ENCODE measurements at places on chromosomes 6 and 20.

GRCh38 chr6:11925805-11926204, 86.3 kb upstream of the HIVEP1 start:
- no peak for DNase-seq

- DNase-seq, result no peak
These were observed 65.9 kb downstream of the GFOD1 start for GRCh38 chr6:13421425-13422059.

DNA sequence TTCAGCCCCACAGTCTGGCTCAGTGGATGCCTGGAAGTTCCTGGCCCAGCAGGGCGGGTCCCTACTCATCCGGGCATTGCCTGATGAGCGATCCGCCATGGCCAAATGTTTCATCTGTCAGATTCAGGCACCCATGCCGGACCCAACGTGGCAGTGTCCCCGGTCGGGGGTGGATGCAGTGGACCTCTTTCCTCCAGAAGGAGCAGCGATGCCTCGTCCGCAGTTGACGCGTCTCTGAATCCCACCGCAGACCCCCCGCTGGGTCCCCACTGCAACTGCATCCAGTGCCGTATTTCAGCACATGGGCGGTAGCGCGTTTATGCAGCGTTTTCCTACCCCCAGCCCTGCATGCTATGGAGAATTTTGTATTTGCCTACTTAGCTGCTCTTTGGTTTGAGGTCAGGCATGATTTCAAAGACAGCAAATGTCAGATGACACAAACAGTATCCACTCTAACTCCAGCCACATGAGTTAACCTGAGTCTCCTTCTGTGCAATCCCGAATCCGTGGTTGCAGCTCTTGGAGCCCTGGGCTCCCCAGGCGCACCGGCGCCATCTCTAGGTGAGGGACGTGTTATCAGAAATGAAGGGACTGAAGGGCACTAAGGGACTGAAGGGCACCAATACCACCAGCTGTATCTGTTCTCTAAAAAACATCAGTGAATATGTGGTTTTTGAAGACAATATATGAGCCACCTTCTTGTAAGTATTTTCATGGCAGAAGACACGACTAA, 72.6 kb upstream of the THBS2 start:
- no peak for DNase-seq

GRCh38 chr6:149320796-149321195, 3.3 kb downstream of the TAB2 start:
- DNase-seq, result no peak

DNA sequence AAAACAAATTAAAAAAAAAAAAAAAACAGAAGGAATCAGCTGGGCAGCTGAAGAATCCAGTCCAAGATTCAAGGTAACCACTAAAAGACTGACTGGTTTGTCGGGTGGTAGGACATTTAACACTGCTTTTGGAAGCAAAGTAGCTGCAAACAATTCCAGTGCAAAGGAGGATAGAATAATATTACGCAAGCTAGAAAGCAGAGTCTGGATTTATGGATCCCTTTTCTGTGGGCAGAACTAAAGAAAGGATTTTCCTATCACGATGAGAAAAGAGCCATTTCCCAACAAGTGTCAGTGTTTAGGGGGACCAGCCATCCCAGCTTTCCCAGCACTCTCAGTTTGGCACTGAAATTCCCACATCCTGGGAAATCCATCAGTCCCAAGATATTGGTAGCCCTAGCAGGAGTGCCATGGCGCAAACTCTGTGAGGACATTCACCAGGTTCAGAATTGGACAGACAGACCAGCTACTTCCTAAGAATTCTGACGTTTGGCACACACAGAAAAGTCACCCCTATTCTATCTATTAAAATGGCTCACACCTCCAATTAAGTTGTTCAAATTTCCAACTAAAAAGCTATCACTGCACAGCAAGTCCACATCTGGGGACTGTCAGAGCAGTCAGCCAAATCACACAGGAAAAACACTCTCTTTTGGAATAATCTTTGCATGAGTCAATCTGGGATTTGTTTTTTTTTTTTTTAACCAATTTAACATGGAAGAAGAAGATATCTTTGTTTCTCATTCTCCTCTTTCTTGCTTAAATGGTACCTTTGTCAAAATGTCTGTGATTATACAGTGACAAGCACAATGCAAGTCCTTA, 356.8 kb upstream of the ARID1B start:
- DNase-seq, result no peak

DNA sequence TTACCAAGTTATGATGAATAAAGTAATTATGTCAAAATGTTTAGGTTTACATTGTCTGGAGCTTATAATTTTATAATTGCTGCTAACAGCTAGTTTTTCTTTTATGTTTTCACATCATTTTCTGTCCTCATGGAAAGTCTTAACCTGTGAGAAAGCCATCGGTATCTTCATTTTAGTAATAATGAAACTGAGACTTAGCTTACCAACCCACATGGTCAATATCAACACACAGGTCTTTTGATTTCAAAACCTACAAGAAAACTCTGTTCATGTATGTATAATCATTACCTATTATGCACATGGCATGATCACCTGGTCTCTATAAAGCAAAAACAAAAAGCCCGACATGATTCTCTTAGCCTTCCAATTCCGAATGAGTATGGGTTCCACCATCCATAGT, 61.9 kb downstream of the KCNQ5 start:
- no peak for DNase-seq

DNA sequence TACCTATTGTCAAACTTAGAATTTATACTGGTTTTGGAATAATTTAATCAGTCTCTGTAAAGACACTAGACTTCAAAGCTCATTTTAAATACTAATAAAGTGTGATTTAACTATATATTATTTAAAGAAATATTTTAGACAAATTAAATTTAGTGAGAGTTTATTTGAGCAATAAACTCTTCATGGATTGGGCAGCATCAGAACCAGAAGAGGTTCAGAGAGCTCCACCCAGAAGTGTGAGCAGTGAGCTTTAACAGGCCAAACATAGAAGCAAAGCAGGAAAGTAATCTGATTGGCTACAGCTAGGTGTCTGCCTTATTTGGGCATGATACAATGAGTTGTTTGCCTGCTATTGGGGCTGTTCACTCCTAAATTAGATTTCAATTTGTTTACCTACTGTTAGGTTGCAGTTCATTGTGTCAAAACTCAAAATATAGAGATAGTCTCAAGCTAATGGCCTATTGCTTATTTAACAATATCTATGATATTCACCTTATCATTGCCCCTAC, 355.1 kb upstream of the RNF217 start:
- DNase-seq, result no peak

DNA sequence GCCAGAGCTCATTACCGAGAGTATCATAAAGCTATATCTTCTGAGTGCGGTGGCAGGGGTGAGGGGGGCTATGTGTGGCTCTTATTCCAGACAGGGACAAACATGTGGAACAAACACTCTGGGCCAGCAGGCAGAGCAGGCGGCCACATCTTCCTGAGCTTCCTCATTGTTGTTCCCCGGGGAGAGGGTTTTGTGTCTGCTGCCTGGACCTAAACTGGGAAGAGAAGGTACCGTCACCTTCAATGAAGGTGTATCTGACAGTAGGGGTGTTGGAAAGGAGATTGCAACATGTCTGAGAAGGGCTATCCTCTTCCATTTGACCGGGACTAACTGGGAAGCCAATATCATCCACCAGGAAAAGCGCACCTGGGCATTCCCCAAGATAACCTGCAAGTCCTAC, 1.6 kb upstream of the TFAP2D start:
- no peak for DNase-seq

DNA sequence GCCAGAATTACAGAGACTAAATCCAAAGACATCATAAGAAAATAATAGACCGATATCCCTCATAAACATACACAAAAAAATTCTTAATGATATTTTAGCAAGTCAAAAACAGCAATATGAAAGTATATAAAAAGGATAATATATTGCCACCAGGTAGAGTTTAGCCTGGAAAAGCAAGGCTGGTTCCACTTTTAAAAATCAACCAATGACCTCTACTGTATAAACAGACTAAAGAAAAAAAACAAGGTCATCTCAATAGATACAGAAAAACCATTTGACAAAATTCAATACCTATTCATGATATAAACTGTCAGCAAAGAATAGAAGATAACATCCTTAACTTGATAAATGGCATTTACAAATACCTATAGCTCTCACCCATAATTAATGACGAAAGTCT, 9.7 kb downstream of the SERINC1 start:
- DNase-seq, result no peak

DNA sequence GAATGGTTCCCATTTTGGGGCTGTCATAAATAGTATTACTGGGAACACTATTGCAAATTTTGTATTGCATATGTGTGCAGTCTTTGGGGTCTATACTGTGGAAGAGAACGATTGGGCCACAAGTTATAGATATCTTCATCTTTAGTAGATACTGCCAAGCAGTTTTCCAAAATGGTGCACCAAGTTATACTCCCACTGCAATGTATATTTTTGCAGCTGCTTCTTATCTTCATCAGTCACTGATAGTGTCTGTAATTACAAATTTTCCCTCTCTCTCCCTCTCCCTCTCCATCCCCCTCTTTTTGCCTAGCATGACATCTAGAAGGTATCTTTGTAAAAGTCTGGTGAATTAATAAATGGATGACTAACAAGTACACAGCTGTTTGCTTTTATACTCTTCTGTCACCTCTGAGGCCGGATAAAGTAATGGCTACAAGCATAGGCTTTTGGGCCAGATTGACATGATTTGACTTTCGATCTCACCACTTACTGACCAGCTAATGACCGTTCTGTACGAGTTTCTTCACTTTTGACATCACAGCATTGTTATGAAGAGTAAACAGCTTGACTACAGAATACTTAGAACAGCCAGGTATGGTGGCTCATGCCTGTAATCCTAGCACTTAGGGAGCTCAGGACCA, 113.3 kb upstream of the SLC2A12 start:
- DNase-seq, result no peak

GRCh38 chr6:158061709-158062461, 80.2 kb downstream of the SYNJ2 start:
- no peak for DNase-seq

GRCh38 chr6:2753110-2753489, 2.4 kb upstream of the MYLK4 start:
- no peak for DNase-seq

DNA sequence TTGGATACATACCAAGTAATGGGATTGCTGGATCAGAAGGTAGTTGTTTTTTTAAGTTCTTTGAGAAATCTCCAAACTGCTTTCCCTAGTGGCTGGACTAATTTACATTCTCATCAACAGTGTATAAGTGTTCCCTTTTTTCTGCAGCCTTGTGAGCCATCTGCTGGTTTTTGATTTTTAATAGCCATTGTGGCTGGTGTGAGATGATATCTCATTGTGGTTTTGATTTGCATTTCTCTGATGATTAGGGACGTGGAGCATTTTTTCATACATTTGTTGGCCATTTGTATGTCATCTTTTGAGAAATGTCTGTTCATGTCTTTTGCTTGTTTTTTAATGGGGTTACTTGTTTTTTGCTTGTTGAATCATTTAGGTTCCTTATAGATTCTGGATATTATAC, 34.8 kb downstream of the TOP1 start:
- DNase-seq, result no peak

- no peak for DNase-seq
These were observed 39.6 kb downstream of the SHPRH start for GRCh38 chr6:145924600-145924999.

GRCh38 chr20:64247970-64248841, 7.3 kb upstream of the PCMTD2 start:
- DNase-seq, result no peak

GRCh38 chr20:20341371-20341770, 26.5 kb upstream of the INSM1 start:
- DNase-seq, result no peak

DNA sequence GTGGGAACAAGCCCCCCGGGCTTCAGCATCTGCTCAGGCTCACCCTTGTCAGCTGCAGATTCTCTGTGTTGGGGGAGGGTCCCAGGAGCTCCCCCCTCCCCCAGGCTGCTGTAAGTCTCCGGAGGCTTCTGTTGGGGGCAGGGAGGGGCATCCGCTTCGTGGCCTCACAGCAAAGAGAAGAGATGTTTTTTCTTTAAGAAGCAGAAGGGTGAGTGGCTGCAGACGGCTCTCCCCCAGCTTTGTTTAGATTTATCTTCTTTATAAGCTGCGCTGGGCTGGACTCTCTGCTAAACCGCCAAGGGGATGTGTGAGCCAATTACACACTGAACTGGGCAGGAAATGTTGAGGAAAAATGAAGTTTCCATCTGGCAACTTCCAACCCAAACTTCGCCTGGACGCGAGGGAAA, 48.7 kb upstream of the GATA5 start:
- no peak for DNase-seq

DNA sequence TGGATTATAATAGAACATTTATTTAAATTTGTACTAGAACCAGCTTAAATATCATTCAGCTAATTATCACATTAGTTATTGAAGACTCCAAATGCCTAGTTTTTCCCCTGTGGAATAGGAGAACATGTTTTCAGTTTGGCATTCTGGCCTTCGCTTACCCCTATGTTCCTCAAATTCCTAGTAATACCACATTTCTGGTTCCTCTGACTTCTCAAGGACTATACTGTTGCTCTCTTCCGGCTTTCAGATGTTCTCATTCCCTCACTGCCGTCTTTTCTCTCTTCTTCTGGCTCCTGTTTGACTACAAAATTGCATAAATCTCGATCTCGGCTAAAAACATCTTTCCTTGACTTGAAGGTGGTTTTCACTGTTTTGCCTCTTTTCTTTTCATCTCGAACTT, 71.8 kb upstream of the KHDRBS2 start:
- no peak for DNase-seq

DNA sequence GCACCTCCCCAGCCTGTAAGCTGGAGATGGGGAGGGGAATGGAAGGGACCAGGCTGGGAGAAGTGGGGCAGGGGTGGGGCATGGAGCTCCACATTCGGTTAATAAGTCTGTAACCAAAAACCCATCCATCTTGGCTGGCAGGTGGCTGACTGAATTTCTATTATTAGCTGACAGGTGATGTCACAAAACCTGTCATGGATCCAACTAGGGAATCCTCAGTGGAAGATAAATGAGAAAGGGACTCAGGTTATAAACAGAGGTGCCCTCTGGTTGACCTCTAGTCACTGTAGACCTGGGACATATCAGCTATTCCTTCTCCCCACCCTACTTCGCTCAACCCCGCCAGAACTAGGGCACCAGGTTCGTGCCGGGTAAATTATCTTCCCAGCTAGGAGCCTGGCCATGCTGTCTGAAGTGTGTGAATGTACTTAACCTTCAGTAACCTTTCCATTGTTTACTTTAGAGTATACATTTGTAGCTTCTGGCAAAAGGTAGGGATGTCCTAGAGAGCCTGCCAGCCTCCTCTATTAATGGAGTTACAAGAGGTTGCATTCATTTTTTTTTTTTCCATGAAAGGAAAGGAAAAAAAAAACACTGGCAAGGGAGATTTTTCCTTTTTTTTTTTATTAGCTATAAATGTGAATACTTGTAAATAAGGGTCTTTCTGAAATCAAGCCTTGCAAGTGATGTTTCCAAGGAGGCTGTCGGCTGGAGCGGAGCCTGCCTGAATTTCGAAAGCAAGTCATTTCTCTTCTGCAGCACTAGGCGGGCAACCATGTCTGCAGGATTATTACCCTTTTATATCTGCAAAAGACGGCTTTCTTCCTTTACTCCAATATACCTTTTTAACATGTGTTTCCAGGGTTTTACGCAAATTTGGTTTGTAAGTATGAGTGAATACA, 135.9 kb downstream of the TMEM242 start:
- DNase-seq, result no peak

- DNase-seq, result no peak
These were observed 56.0 kb downstream of the APCDD1L start for GRCh38 chr20:58459058-58459750.

GRCh38 chr6:135170238-135170637, 10.9 kb upstream of the MYB start:
- no peak for DNase-seq

GRCh38 chr20:44619294-44619693, 32.2 kb downstream of the ADA start:
- DNase-seq, result no peak

GRCh38 chr6:21598674-21599023, 5.1 kb downstream of the SOX4 start:
- DNase-seq, result no peak

GRCh38 chr20:32945710-32946221, 58.5 kb downstream of the SUN5 start:
- no peak for DNase-seq

Data from stimulated activated CD4-positive, alpha-beta T cell treated with anti-CD3 and anti-CD28 coated beads, Interleukin-15, amount 100 ng/mL, for 48 hours (primary cell).